ENCODE measurements at places on chromosomes 3 and 15.

DNA sequence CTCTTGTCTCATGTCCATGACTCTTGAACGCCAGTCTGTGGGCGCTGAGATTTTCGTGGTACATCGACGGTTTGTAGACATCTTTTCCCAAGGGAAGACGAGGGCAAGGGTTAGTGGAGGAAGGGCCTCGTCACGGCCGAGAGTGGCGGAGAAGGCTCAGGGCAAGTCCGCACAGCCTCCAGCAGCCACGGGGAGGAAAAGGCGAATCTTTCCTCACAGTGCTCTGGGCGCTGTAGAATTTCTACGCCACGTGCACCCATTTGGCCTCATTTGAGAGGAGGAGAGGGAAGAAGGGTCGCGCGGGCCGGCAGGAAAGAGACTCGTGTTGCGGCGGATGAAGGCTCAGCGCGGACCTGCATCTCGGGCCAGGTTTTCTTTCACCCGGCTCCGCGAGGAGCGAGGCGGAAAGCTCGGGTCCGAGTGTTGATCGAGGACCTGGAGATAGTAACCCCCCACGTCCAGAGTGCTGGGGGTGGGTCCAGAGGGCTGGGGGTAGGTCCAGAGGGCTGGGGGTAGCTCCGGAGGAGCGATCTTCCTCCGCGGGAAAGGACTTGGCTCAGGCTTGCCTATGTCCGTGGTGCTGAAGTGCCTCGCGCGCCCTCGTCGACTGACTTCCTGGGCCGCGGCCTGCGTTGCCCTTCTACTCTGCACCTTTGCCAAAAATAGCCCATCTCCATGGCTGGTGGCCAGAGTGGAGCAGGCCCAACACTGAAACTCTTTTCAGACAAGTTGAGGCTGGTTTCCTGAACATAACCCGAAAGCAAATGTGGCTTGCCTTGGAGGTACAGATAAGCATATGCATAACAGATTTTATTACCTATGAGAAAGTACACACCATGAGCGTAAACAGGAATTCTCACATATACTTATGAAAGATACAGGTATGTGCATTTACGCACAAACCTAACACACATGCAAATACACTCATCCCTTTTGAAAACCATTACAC is 1.1 kb downstream of the SLC35G2 start:
- DNase-seq, result peak; percentile 61

- DNase-seq, result no peak
Measured at GRCh38 chr3:73101881-73102280, 40.4 kb downstream of the EBLN2 start.

- DNase-seq, result no peak
Measured at GRCh38 chr15:64355348-64355943, 527 bp downstream of the CSNK1G1 start.

DNA sequence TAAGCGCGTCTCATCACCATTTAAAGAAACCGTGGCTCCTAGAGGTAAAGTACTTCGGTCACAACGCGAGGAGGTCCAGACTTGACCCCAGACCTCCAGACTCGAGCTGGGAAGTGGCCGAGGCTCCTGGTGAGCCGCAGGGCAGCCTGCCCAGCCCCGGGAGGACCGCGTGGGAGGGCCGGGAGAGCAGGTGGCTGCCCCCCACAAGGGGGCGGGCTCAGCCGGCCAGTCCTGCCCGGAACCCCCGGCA is at the start of gene SLC27A2:
Gene SLC27A2, plus strand, starts transcription at position 228 of the 250 bp plus-strand sequence. CDS start 232 bp downstream, outside the sequence.
- no peak for DNase-seq

GRCh38 chr15:33710748-33711147 is 257.5 kb upstream of the CHRM5 start:
- DNase-seq, result no peak

- DNase-seq, result no peak
Measured at GRCh38 chr3:126784254-126784653, 80.2 kb downstream of the CHCHD6 start.

GRCh38 chr3:116056280-116056679 is 389.0 kb downstream of the LSAMP start:
- no peak for DNase-seq

DNA sequence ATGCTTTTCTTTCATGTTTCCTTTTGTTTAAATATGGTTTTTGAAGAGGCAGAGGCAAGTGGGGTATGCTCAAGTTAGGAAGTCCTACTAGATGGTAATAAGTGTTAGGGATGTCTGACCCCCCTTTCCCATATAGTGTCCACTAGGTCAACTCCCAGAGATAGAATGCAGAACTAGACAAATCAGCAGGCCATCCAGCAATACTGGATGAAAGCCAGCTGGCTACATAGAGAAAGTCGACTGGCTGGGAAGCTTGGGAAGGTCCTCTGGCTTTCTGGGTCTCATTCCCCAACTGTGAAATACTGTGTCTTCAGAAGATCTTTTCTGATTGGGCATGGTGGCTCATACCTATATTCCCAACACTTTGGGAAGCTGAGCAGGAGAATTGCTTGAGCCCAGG is 113.8 kb downstream of the SNRK start:
- DNase-seq, result no peak

- no peak for DNase-seq
Measured at GRCh38 chr3:14209581-14210289, 31.1 kb downstream of the LSM3 start.

DNA sequence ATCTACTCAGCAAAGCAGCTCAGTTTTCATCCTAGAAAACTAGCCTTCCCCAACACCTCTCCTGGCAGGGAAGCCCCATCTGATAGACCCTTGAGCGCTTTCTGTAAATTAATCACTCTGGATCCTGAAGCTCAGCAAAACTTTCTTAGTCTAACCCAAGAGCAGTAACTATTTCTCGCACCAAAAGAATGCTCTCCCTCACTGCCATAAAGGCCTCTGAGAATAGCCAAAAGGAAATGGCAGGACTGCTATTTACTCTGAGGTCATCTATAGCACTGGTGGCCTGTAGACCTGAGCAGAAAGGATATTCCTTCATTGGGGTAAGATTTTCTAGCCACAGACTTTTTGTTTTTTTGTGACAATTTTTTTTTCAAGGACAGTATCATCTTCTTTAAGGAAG is 345.8 kb upstream of the ADAMTS9 start:
- DNase-seq, result peak; percentile 74
